Iris pigment epithelial cell (primary cell): ENCODE measurements at places on chromosomes 6 and 20.
A peak's percentile ranks its signal among the peaks of the same experiment; 100 is the strongest.

GRCh38 chr6:135181333-135182070, 394 bp downstream of the MYB start:
- DNase-seq: peak; percentile 21

GRCh38 chr20:31833130-31833930, 12.1 kb downstream of the FOXS1 start:
- DNase-seq: no peak

DNA sequence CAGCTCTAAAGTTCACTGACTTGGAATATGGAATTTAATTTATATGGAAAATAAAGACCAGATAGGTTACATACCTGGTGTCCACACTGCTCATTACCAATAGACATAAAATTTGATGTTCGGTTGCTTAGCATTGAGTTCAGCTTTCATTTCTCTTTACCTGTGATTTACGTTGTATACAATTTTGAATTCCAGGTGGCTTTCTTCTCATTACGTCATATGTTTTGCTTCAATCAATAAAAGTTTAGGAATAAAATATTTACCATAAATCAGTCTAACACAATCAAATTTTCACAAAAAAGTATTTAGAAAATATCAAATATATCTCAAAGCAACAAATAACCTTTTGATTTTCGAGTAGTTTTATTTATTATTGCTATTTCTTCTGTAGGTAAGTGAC, 40.8 kb downstream of the HDGFL1 start:
- DNase-seq: no peak

GRCh38 chr6:756224-756623, 63.3 kb upstream of the EXOC2 start:
- no peak for DNase-seq

GRCh38 chr6:32216285-32216684, 7.6 kb downstream of the NOTCH4 start:
- no peak for DNase-seq

GRCh38 chr6:142482974-142483373, 181.2 kb downstream of the ADGRG6 start:
- DNase-seq: peak; percentile 52

DNA sequence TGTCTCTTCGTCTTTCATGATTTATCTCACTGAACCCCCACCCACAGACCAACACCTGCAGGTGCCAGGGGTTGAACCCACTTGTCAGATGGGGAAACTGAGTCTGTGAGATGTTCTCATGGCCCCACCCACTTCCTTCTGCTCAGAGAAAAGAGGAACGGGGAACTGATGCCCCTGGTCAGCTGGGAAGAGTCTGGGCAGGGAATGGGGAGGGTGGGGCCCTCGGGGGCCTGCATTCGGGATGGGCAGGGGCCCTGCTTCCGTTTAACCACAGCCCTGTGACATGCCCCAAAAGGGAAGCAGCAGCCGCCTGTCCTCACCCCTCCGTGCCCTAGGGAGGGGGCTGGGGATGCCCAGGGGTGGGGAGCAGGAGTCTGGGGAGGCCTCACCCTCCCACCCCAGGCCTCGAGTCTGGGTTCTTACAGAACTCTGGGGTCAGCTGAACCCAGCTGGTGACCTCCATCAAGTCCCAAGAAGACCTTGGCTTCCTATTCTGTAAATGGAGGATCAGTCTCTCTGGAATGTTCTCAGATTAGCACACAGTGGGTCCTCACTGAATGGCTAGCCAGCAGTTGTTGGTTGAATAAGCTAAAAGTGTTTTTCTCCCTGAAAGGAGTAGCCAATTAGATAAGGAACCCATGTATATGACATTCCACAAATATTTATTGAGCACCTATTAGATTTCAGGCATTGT, 81.5 kb downstream of the CEBPB start:
- no peak for DNase-seq

- DNase-seq: no peak
These were observed 51.4 kb upstream of the JARID2 start for GRCh38 chr6:15194453-15194852.

GRCh38 chr6:125962900-125963497, 6.4 kb downstream of the HINT3 start:
- no peak for DNase-seq

GRCh38 chr6:44020664-44021425, 106.4 kb downstream of the MRPL14 start:
- DNase-seq: no peak

GRCh38 chr6:167410462-167410861, 85.6 kb downstream of the TTLL2 start:
- DNase-seq: no peak

GRCh38 chr6:6283746-6284145, 36.7 kb downstream of the F13A1 start:
- no peak for DNase-seq

- peak; percentile 81 for DNase-seq
These were observed 26.4 kb downstream of the ABHD12 start for GRCh38 chr20:25364180-25364788.

GRCh38 chr6:78614961-78615360, 252.4 kb upstream of the IRAK1BP1 start:
- DNase-seq: no peak

GRCh38 chr20:17556837-17557674, 12.8 kb upstream of the DSTN start:
- DNase-seq: no peak

GRCh38 chr20:1075616-1076015, 42.8 kb upstream of the PSMF1 start:
- DNase-seq: no peak

GRCh38 chr20:33826270-33826897, 15.2 kb downstream of the CHMP4B start:
- DNase-seq: no peak

- peak; percentile 18 for DNase-seq
These were observed 256.5 kb downstream of the TRDN start for GRCh38 chr6:123380257-123380656.

GRCh38 chr6:115717472-115717871, 343.2 kb downstream of the FRK start:
- DNase-seq: no peak

DNA sequence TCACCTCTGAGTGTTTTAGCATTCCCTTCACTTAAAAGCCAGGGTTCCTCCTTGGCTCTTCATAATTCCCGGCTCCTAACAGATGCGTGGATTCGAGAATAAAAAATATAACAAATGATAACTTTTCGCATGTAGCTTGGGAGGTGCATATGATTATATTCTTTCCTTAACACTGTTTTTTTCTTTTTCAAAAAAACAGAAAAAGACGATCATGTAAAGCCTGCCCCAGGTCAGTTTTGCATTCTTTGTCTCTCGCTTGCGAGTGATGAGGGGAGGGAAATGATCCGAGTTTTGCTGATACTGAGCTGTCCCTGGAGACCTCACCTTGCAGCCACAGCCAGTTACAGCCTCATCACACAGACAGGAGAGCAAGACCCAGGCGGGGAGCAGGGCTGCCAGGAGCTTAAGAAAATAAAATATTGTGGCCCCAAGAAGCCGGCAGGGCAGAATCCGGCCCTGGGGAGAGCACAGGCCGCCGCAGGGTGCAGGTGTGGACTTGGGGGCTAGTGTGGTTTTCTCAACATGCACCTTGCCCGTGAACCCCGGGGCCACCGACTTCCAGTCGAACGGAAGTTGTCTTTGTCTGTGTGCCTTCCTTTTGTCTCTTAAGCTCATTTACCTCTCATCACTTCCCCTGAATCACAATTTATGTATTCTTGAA, 301.8 kb downstream of the TAF4 start:
- no peak for DNase-seq

- no peak for DNase-seq
These were observed 132.8 kb upstream of the ECI2 start for GRCh38 chr6:4268171-4268570.

DNA sequence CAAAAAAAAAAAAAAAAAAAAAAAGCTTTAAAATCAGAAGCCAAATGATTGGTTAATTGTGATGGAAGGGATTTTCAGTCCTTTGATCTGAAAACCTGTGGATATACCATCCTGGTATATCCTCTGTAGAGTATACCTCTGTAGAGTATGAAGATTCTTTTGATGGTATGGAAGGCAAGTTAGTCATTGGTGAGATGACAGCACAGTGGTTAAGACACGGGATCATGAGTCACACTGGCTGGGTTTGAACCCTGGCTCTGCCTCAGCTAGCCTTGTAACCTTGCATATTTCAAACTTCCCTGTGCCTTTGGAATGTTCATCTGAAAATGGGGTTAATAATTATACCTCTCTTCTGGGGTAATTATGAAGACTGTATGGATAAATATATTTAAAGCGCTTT, 179.3 kb downstream of the CARMIL1 start:
- peak; percentile 79 for DNase-seq

- DNase-seq: no peak
These were observed 797 bp upstream of the ZNF133 start for GRCh38 chr20:18287546-18287914.

DNA sequence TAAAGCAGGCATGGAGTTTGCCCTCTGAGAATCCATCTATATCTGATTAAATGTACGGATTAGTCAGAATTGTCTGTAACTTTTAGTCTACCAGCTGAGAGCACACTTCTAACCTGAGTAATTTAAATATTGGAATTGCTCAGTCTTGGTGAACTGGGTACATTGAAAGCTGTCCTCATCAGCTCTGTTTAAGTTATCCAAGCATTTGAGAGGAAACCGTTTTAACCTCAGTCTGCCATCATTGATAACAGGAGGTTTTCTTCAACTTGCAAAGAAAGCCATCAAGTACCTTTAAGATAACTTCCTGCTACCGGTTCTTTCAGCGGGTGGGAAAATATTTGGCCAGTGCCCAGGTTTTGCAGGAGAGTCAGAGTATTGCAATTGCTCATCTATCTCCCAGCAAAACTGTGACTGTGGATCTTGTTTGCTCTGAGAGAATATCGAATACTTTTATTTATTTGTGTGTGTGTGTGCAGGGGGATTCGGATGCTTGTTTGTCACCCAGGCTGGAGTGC, 31.1 kb upstream of the F13A1 start:
- no peak for DNase-seq

DNA sequence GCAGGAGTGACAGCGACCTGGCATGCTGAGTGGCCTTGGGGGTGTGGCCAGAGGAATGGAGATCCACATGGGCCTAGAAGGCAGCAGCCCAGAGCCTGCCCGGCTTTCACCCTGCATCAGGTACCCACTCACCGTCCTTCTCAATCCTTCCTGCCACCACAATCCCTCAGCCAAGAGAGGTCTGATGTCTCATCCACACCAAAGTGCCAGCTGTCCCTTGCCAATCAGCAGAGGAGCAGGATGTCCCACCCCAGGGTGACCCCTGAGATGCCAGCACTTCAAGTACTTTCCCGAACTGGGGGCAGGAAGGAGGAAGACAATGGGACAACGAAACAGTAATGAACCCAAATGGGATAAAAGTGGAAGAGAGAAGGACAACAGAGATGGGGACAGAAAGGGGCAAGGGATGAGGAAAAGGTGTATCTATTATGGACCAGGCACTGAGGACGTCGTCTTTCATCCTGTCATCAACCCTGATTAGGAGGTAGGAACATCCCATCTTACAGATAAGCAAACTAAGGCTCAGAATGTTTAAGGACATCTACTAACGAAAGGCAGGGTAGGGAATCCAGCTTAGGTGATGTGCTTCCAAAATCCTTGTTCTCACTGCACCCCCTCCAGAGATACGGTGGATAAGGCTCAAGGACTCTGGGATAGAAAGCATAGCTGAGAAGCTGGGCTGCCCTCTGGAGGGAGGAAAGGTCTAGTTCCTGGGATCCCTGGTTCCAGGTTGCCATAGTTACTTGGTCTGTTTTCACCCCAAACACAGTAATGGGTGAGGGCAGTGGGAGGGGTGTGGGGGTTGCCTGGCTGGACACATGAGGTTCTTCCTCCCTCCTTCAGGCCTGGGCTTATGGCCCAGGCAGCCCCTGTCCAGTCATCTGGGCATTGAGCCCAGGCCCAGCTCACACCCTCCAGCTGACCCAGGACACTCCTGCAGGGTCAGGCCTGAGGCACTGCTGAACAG, 4.5 kb upstream of the TNXB start:
- peak; percentile 89 for DNase-seq

DNA sequence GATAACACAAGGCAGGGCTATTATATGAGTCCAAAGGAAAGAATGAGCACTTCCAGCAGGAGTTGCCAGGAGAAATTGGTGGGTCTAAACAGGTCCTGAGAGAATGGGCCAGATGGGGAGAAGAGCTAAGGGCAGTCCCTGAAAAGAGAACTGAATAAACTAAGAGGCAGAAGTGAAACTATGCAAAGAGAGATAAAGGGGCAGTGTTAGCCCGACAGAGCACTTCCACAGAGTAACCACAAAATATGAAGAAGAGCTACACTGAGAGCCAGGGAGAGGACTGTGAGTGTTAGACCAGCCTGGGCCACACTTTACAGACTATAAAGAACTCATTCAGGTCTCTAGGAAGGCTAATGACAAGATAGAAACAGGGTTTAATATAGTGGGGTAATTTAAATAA, 43.8 kb downstream of the RALGAPA2 start:
- peak; percentile 22 for DNase-seq
